Stimulated activated CD4-positive, alpha-beta T cell treated with anti-CD3 and anti-CD28 coated beads, Interleukin-2, amount 100 ng/mL, for 4 hours (primary cell): ENCODE measurements at places on chromosomes 16 and 17.

DNA sequence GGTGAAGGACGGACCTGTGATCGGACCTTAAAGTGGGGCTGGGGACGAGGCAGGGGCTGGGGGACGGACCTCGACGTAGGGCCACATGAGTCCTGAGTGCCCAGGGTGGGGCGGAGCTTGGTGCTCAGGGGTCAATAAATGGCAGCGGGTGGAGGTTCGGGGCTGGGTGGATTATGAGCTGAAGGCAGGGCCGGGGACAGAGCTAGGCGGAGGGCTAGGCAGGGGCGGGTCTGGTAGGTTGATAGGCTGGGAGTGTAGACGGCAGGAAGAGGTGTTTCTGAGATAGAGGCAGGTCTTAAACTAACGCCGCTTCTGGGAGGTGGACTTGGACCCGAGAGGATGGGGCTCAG is 733 bp downstream of the CHRNB1 start:
- no peak for DNase-seq

DNA sequence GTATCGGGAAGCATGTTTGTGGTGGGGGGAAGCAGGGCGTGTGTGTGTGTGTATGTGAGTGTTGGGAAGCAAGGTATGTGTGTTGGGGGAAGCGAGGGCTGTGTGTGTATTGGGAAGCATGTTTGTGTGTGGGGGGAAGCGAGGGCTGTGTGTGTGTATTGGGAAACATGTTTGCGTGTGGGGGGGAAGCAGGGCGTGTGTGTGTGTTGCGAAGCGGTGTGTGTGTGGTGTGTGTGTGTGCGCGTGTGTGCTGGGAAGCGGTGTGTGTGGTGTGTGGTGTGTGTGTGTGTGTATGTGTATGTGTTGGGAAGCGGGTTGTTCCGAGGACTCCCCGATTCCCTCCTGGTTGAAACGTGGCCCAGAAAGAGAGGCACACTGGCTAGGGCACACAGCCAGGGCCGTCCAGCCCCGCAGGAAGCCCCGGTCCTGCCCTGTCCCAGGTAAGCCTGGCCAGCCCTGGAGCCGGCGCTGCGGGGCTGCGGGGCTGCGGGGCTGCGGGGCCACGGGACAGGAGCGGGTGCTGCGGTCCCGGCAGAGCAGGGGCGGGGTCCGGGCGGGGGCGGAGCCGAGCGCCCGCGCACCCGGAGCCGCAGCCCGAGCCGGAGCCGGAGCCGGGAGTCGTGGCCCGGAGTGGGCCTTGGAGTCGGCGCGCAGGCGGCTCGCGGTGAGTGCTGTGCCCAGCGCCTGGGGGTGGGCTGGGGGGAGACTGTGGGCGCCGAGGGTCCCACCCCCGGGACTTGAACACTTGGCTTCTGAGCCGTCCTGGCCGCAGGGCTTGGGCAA is at the start of gene NOD2:
Gene NOD2, plus strand, starts transcription at position 608 of the 783 bp plus-strand sequence. CDS start 5,890 bp downstream, outside the sequence.
- DNase-seq, result no peak

DNA sequence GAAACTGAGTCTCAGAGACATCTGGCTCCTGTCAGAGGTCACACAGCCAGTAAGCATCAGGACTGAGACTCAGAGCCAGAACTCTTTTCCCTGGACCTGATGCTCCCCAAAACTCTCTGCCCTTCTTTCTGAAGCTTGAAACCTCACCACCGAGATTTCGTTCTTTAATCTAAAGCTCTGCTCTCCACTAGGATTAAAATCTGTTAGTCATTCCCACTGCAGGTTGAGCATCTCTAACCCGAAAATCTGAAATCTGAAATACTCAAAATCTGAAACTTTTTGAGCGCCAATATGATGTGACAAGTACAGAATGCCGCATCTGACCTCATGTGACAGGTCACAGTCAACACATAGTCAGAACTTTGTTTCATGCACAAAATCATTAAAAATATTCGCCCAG is 2.2 kb downstream of the CDH16 start:
- DNase-seq, result no peak

DNA sequence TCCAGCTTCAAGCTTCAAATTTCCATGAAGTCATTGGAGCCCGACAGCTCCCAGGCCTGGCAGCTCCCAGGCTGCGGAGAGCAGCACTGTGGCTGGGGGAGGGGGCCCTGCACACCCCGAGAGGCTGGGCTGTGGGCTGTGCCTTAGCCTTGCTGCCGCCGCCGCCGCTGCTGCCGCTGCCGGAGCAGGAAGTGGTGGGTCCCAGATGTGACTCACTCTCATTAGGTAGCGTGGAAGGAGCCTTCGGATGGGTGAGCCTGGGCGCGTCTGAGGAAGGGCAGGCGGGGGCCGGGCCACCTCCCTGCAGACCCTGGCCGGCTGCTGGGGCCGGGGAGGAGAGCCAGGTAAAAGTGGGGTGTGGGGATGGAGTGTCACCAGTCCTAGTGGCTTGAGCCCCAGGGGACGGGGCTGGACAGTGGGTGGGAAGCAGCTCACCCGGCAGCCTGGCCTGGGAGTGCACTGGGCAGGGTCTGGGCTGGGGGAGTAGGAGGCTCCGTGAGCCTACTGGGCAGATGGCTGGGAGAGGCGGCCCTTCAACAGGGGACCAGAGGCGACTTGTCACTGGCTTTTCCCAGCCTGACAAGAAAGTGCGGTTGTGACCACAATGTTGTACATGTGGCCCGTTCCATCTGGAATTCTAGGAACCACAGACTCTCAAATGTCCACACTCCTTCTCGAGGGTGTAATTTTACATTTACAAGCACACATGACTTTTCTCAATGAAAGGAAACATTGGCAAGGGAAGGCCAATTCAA is at the start of gene ADCY7:
Gene ADCY7, plus strand, starts transcription at position 215 of the 755 bp plus-strand sequence. CDS start 21,629 bp downstream, outside the sequence.
- peak; percentile 80 for DNase-seq

DNA sequence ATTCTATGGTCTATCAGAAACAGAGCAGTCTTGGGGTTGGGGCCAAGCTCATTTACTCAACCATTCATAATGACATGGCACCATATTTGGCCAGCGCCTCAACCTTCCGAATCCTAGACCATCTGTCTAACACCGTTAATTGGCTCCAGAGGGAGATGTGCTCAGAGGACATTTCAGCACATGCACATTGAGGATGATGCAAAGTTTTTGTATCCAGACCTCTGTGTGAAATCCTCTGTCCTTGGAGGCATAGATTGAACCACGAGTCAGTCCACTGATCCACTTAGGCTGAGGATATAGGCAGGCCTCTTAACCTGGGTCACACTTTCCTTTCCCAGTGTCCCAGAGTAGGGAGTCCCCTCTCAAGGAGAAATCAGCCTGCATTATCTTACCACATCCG is 85.5 kb downstream of the SHISA6 start:
- DNase-seq, result no peak

DNA sequence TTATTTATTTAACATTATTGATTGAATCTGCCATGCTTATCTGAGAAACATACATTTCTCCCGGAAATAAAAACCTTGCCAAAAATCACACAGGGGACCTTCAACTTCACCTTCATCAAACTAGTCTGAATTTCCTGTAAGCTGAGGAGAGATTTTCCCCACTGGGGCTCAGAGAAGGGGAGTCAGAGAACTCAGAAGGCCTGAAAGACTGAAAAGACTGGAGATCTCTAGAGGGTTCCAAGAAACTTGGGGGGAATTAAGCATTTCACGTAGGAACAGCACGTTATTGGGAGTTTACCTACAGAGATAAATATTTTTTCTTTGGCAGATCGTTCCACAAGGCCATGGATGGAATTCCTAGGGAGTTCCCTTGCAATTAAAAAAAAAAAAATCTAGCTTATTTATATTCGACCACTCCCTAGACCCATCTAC is 528 bp upstream of the NOL11 start:
- no peak for DNase-seq
